ENCODE measurements at places on chromosomes 4 and X. TPM values are rescaled to one million over a fixed set of nuclear protein-coding genes. Genes with fewer than 3 reads are reported as not detected.

CT45A3 gene
- total RNA-seq: 0.29 TPM

NUDT10 gene
- total RNA-seq: 1.2 TPM

HPGDS gene
- total RNA-seq: not detected

MAP3K15 gene
- 1.7 TPM for total RNA-seq

UCP1 gene
- 0.14 TPM for total RNA-seq

BEX1 gene
- total RNA-seq: not detected

FAT4 gene
- 1.4 TPM for total RNA-seq

AKAP14 gene
- total RNA-seq: not detected

UVSSA gene
- 4.4 TPM for total RNA-seq

GRIA3 gene
- not detected for total RNA-seq

PASD1 gene
- not detected for total RNA-seq

MTTP gene
- total RNA-seq: not detected

GLRA3 gene
- total RNA-seq: not detected

INTU gene
- total RNA-seq: 1.0 TPM

HTN3 gene
- total RNA-seq: not detected

DTHD1 gene
- not detected for total RNA-seq

DUSP9 gene
- 1.5 TPM for total RNA-seq

SGMS2 gene
- total RNA-seq: 27.1 TPM

TNMD gene
- total RNA-seq: not detected

TSPYL2 gene
- total RNA-seq: 31.7 TPM

TMPRSS11A gene
- not detected for total RNA-seq

GYPA gene
- total RNA-seq: not detected

ASB11 gene
- total RNA-seq: not detected

PPP4R3C gene
- not detected for total RNA-seq

MAMLD1 gene
- total RNA-seq: 6.4 TPM

MAGEC2 gene
- total RNA-seq: not detected

MECP2 gene
- total RNA-seq: 18.6 TPM

NIPAL1 gene
- 0.37 TPM for total RNA-seq

SMR3B gene
- not detected for total RNA-seq

FAM184B gene
- total RNA-seq: 0.01 TPM

REPS2 gene
- 1.6 TPM for total RNA-seq

CPLX1 gene
- total RNA-seq: 0.64 TPM

Measured in A549 treated with AZD2906 at 1 μM for 4 hours (cell line).